ENCODE measurements at places on chromosomes 7 and 10.

DNA sequence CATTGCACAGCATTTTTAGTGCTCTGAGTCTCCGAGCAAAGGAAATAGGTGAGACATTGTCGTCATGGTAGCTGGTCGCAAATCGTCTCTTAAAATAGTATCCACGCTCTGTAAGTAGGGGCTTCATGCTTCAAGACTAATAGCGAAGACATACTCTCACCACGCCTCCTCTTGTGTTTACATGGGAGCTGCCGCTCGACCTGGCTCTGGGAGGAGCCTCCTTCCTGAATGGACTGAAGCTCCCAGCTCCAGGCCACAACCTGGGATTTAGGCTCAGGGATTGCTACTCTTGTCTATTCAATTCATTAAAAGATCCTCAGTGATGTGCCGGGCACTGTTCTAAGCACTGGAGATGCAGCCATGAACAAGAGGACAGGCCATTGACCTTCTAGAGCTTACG, 196.1 kb upstream of the GALNT17 start:
- no peak for DNase-seq

DNA sequence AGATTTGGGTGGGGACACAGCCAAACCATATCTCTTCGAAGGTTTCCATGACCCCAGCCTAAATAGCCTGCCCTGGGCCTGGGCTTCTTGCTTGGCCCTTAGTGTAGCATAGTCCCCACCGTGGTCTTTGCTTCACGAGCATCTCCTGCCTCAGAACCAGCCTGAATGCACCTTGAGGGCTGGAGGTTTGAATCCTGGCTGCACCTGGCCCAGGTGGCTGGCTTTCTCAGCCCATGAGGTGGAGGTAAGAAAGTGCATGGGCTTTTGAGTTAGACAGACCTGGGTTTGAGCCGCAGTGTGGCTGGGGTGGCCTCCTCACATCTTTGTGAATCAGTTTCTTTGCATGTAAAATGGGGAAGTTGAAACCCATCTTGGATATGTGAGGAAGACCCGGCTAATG, 24.2 kb upstream of the PCBD1 start:
- no peak for DNase-seq

DNA sequence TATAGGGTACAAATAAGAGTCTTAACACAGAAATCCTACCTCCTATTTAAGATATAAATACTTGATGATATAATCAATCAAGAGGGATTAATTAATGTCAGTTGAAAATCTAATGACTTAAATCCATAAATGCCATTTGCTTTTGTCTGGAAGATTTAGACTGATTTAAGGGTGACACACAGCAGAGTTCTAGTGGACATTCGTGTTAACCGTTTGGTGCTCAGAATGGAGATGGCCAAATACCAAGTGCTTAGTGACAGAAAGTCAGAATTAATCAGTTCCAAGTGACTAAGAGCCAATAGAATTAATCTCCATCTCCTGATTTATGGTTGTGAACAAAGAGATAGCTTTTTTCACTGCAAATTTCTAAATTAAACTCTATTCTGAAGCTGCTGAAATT, 36.2 kb downstream of the NAMPT start:
- no peak for DNase-seq

GRCh38 chr10:15106352-15107013, 9.3 kb downstream of the RPP38 start:
- DNase-seq: peak; percentile 83

DNA sequence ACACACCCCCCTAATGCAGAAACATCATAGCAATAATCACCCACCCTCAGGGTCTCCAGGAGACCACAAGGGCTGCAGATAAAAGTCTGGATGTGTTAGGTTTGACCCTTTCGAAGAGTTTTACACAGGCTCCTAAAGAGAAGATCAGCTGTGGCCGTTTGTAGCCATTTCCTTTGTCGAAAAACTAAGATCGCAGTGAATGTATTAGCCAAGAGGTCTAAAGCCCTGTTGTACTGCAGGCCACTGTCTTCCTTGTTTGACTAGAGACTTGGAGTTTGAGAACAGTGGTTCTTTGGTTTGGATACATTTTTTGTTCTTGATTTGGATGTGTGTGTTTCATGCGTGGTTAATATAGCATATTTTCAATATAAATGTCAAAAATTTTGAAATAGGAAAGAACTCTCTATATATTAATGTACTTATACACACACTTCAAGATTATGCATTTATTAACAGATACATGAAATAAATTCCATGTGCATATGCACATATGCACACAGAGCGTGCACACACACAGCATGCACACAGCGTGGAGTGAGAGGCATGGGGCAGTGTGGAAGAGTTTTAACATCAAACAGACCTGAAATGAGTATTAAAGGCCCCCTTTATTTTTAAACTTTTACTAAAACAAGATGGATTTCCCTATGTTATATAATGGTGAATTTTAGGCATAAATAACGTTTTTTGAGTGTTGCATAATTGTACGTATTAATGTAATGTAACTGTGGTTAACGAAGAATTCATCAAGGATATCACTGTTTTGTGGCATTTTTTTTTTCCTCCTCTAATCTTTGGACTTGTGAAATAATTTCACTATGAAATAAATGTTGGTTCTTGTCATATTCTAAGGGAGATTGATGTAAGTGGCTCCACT, 2.2 kb downstream of the IKZF1 start:
- no peak for DNase-seq

GRCh38 chr10:13338390-13339110, 9.5 kb downstream of the SEPHS1 start:
- no peak for DNase-seq

GRCh38 chr10:51313773-51314478, 239.6 kb downstream of the PRKG1 start:
- DNase-seq: no peak

DNA sequence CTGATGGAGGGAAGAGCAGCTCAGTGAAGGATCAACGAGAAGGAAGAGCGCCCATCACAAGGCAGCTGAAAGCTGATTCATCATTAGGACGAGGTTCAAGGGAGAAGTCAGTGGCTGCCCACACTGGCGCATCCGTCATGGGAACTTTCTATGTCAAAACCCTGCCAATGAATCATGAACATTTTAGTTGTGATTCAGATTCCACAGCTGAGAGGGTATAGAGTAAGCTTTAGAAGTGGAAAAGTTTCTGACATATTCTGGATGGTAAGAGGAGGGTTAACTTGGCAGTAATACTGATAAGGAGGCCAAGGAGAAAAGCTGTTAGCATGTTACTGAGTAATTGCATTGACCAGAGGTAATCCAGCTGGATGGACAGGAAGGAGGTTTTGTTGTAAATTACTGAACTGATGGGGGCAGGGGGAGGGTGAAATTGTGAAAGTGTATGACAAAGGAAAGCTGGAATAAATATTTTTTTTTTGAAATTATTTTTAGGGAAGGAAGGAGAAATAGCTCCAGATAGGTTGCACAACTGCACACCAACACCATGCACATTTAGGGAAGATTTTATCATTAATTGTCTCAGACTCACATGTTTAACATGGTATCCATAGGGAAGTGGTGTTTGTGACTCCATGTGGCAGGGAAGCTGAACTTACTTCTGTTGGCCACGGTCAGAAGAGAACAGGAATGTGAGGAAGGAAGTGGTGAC, 78.3 kb upstream of the NRP1 start:
- peak; percentile 92 for DNase-seq

DNA sequence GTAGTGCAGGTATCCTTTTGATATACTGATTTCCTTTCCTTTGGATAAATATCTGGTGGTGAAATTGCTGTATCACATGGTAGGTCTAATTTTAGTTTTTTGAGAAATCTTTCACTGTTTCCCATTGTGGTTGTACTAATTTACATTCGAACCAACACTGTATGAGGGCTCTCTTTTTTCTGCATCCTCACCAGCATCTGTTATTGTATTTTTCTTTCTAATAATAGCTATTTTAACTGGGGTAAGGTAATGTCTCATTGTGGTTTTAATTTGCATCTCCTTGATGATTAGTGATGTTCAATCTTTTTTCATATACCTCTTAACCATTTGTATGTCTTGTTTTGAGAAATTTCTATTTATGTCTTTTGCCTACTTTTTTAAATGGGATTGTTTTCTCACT, 335.4 kb upstream of the MTPN start:
- DNase-seq: no peak

GRCh38 chr10:24438800-24439199, 229.9 kb downstream of the KIAA1217 start:
- DNase-seq: no peak

- DNase-seq: no peak
Observed at GRCh38 chr10:66671562-66671961, 254.3 kb upstream of the LRRTM3 start.

DNA sequence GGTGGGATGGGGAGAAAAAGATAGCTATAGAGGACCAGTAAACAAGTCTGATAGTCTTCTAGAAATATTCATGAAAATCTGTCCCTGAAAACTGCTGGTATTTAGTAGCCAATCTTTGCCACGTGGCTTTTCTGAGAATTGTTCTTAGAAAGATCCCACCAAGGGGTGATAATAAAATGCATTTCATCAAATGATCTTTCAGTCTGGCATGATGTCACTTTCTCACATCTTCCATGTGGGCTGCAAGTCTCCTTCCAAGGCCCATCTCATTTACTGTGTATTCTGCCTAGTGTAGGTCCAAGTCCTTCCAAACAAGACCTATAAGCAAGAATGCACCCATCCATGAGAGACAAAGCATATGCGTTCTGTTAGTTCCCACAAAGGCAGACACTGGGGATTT, 226.0 kb downstream of the CHCHD3 start:
- no peak for DNase-seq

DNA sequence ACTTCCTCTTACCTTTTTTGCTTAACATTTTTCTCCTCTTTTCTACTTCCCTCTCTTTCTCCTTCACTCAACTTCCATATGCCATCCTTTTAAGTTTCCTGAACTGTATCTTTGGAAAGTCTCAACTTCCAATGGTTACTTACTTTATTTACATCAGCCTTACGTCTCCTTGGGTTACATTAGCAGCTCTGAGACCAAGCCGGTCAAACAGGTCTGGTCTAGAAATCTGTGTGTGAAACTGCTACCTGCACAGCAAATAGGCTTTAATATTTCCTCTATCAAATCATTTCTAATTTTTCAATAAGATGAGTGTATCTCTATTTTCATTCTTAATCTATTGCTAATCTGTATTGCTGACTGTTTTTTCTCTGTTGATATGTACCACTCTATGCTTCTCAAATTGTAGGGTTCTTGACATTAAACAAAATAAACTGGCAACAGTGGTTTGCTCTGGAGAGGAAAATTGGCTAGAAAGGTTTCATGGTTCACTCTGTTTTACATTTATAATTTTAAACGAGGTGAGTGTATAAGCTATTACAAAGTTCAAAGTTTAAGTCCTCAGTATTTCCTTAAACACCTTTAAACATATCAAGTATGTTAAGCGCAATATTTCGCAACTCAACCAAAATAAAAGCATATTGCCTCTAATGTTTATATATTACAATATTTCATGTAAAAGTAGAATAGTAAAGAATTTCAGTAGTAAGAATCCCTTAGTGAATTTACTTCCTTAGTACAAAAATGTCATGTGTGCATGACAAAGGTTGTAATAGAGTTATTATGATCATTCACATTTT, 3.6 kb upstream of the SEMA3C start:
- no peak for DNase-seq
